NCI-H2171 treated with DMSO at 0.1 percent for 48 hours (cell line): ENCODE measurements at places on chromosomes 5 and 9.

GRCh38 chr5:79521156-79521555 is 7.2 kb upstream of the HOMER1 start:
- no peak for DNase-seq

DNA sequence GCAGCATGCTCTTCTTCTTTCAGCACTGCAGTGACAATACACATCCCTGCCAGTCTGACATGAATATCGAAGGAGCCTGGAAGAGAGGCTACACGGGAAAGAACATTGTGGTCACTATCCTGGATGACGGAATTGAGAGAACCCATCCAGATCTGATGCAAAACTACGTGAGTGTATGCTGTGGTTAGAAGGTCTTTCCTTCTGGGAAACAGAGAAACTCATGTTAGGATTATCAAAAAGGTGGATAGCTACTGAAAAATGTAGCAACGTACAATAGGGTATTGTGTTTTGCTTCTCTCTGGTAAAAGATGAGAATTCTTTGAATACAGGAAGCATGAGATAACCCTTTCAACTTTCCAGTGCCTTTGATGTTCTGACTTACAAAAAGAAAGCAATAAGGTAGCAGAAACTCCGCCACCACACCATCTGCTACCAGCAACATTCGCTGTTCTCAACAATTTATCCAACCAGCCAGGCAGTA is 133.3 kb downstream of the PCSK5 start:
- no peak for DNase-seq

DNA sequence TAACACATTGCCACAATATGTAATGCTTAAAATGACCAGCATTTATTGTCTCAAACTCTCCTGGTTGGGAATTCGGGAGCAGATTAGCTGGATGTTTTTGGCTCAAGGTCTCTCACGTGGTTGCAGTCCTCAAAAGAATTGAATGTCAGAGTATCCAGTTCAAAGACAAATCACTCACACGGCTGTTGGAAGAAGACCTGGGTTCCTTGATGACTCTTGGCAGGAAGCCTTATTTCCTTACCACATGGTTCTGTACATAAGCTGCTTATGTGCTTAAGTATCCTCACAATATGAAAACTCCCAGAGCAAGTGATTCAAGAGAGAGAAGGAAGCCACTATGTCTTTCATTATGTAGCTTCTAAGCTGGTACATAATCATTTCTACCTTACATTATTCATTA is 230.3 kb upstream of the PTPRD start:
- DNase-seq, result peak; percentile 2

GRCh38 chr9:95138474-95138873 is 179.0 kb downstream of the FANCC start:
- peak; percentile 93 for DNase-seq

GRCh38 chr9:33135470-33135958 is 31.6 kb downstream of the B4GALT1 start:
- DNase-seq, result no peak
